ENCODE measurements at places on chromosomes 6 and 20.

DNA sequence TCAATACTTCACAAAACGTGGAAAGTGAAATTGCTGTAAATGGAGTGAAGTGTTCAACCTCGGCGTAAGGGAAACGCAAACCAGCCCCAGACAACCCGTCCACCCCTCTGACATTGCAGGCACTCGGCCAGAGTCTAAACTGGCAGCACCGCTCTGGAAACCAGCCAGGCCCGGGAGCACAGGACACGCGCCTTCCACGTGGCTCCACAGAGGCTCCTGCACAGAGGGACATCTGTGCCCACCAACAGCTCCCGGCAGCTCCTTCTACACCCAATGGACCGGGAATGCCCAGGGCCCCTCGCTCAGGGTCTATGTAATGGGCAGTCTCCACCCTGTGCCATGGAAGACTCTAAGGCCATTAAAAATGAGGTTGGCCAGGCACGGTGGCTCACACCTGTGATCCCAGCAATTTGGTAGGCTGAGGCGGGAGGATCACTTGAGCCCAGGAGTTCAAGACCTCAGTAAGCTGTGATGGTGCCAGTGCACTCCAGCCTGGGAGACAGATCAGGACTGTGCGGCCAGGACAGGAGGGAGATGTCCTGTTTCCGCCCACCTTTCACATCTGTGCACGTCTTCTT lies 3.4 kb upstream of the HELZ2 start:
- DNase-seq: no peak

GRCh38 chr20:22909436-22909835 lies 125.7 kb upstream of the SSTR4 start:
- DNase-seq: no peak

- no peak for DNase-seq
These were observed 1.3 kb upstream of the RAMACL start for GRCh38 chr6:166587631-166588413.

DNA sequence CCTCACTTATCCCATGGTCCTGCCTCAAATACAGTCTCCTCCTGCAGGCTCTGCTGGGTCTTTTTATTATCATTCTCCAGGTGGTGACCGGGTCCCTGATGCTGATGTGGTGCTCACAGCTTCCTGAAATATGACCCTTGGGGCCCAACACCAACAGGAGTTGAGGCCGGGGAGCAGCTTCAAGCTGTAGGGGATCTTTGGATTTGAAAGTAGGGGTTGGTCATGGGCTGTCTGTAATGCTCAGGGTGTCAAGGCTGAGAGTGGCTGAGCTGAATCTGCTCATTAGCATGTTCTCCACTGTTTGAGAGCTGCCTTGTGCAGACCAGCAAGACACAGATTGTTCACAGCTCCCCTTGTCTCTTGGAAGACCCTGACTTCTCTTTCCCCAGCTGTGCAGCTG lies 35.5 kb downstream of the HLA-F start:
- no peak for DNase-seq

- DNase-seq: no peak
These were observed 78.8 kb downstream of the VEGFA start for GRCh38 chr6:43848671-43849391.

- no peak for DNase-seq
These were observed 62.6 kb downstream of the BANF2 start for GRCh38 chr20:17762243-17762872.

GRCh38 chr6:50141100-50141499 lies 91.4 kb upstream of the DEFB112 start:
- no peak for DNase-seq

DNA sequence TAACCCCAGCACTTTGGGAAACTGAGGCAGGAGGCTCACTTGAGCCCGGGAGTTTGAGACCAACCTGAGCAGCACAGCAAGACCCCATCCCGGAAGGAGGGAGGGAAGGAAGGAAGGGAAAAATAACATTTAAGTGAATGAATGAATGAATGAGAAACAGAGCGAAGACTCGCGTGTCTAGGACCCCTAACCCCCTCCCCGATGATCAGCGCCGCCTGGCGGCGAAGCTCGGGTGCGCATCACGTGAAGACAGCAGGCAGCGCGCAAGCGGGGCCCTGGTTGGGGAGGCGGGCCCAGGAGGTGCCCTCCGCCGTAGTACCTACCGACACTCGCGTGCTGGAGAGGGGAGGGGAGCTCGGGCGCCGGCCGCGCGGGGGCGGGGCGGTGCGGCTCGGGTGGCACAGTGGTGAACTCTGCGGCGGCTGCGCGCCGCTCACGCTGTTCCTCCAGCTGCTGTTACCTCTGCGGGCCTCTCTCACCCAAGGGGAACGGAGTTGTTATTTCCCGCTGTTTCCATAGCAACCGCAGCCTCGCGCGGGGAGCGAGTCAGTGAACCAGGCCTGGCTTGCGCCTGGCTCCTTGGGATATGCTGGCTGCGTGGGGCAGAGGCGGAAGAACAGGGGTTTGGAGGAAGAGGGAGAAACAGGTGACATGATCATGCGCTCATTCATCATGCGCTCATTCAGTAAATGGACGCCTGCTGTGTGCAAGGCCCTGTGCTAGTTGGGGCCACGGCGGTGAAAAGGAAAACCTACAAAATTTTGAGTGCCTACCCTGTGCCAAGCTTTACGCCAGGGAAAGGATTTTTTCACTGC lies 2.0 kb upstream of the DCDC2 start:
- peak; percentile 92 for DNase-seq

- DNase-seq: no peak
These were observed 18.7 kb downstream of the ADRM1 start for GRCh38 chr20:62321521-62321948.

GRCh38 chr6:98308564-98308963 lies 525.8 kb upstream of the POU3F2 start:
- DNase-seq: no peak

DNA sequence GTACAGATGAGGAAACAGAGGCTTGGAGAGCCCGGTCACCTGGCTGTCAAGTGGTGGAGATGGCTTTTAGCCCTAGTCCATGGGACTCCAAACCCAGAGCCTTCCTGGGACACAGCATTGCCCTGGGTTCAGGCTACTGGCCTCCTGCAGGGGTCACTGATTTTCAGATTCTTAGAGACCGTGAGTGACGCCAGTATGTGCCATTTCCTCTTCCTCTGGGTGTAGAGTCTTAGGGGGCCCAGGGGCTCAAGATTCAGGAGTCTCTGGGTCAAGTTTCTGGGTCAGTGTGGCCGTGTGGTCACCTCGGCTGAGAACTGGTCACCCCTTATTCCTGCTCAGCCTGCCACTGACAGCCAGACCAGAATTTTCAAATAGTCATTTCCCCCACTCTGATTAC lies 574 bp downstream of the ARHGAP40 start:
- no peak for DNase-seq

- no peak for DNase-seq
These were observed 2.4 kb downstream of the AGPAT4 start for GRCh38 chr6:161271343-161272030.

- no peak for DNase-seq
These were observed 44.0 kb upstream of the MARCKS start for GRCh38 chr6:113813142-113813541.

DNA sequence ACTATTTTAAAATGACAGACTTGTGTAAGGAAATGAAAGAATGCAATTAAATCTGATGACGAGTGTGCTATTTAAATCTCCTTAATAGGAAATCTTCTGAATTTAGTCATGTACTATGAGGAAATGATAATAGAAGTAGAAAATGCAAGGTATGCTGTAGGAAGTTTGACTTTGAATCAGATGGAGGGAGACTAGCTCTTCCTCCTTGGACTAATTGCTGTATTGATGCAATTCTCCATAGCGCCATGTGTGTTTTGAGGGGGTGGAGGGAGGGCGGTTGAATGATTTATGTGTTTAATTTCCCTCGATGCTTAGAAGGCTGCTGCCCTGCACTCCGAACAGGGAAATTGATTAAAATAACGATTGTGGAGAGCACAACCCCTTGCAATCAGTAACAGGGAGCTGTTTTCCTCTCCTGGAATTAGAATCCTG lies 214.4 kb upstream of the PRND start:
- no peak for DNase-seq

GRCh38 chr20:43913291-43914025 lies 1.2 kb upstream of the TOX2 start:
- DNase-seq: no peak

DNA sequence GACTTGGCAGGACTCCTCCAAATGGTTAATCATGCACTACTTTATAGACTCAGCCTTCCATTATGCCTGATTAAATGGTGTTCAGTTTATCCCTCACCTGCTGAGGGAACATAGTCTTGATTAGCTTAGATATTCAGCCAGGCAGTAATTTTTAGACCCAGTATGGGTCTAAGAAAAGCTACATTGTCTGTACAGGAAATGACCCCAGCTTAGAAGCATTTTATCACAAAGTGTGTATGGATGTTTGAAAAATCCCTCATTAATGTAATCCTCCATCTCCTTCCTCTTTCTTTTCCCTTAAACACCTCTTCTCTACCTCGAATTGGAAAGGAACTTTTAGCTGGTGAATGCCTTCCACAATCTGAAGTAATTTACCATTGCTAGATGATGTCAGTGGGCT lies 252.2 kb upstream of the BMP2 start:
- DNase-seq: no peak

DNA sequence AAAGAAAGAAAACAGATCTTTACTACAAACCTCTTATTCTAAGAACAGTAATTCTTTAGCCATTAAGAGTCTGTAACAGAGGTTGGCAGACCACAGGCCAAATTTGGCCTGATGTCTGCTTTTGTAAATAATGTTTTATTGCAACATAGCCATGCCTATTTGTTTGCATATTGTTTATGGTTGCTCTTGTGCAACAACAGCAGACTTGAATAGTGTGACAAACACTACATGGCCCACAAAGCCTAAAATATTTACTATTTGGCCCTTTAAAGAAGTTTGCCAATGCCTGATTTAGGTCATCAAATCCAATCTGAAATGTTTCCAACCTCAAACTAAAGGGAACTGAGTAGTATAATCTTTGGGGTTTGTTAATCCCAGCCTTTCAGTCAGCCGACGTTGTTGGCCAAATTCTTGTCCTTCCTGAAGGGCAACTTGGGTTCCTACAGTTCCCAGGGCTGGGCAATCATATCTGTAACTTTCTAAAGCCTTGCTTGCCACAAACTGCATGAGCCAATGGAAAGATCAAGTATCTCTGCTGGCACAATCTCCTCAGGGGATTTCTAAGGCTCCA lies 33.9 kb upstream of the TBC1D20 start:
- no peak for DNase-seq

DNA sequence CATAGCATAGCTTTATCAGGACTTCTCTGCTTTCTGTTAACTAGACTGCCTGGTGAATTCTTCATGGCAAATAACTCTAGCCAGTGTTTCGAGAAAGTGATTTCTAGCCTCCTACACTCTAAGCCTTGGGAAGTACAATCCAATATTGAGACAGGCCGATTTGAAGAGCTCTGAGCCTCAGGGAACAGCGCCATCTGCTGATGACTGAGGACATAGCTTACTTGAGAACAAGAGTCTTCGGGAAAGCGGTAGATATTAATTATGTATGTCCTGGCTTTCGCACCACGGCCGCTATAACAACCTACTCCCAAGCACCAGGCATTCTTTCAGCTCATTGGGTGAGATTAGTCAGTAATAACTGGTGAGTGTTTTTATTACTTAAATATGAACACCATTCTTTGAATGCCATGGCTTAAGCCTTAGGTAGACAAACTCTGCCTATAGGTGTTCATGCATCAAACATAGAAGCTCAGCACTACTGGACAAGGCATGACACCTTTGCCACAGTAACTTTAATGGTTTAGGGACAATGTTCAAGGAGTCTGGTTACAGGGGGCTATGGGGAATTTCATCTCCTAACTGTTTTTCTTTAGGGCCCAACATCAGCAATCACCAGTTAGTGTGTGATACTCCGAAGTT lies 518.6 kb downstream of the BMP2 start:
- peak; percentile 77 for DNase-seq

- no peak for DNase-seq
These were observed 79.1 kb upstream of the ZFP64 start for GRCh38 chr20:52270696-52271095.

All from neural crest cell (in vitro differentiated cells).